ENCODE measurements at places on chromosomes 6 and 20.

- no peak for DNase-seq
These were observed 971 bp downstream of the NFKBIE start for GRCh38 chr6:44264154-44265006.

- DNase-seq = no peak
These were observed 1.5 kb downstream of the ID4 start for GRCh38 chr6:19838442-19839236.

DNA sequence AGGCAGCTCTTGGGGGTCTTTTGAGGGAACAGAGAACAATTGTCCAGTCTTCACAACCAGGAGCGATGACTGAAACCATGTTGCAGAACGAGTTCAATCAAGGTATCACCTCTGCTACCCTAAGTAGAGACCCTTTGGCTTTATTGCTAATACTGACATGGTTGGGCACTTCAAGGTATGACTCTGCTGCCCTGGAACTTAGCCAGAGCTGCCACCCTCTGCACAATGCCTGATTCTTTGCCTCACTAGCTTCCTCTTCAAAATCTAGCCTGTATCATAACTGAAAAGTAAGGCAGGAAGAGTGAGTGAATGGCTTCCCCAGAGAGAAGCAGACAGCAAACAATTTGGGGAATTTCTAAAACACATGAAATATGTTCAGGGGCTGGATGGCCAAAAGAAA, 592.7 kb upstream of the NRSN1 start:
- no peak for DNase-seq

DNA sequence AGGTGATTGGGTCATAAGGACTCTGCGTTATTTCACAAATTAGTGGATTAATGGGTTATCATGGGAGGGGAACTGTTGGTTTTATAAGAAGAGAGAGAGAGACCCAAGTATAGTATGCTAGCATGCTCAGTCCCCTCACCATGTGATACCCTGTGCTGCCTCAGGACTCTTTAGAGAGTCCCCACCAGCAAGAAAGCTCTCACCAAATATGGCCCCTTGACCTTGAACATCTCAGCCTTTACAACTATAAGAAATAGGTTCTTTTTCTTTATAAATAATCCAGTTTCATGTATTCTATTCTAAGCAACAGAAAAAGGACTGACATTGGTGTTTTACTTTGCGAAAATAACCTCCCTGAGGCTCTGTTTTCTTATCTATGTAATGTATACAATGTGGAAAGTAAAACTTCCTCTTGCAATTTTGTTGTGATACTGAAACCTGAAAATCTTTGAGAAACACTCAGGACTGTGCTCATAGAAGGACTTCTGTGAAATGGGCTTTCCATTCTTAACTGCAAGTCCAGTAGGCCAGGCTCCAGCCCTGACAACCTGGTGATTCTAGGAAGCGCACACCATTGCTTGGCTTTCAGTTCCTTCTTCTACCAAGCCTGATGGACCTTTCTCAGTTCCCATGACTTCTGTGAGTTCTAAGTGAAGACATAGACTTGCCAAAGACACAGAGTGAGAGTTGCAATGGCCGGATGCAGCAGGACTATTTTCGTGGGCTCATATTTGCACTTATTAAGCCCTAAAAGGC, 21.9 kb downstream of the SIRPD start:
- DNase-seq = no peak

DNA sequence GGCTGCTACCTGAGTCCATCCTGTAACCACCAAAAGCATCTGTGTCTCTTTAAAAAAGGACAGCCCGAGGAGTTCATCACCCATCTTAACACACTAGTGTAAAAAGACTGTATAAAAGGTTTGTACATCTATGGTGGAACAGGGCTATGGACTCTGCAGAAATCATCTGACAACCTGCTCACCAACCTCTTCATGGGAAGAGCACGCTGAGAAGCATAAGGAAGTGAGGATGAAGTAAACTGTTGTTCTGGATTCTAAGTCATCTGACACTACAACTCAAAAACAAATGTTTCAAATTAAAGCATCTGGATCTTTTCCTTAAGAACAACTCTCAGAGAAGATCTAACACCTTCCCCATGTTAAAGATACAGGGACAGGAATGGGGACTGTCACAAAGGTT, 5.4 kb downstream of the IFNGR1 start:
- no peak for DNase-seq

- DNase-seq = no peak
These were observed 53.9 kb downstream of the DHX35 start for GRCh38 chr20:39016041-39016440.

DNA sequence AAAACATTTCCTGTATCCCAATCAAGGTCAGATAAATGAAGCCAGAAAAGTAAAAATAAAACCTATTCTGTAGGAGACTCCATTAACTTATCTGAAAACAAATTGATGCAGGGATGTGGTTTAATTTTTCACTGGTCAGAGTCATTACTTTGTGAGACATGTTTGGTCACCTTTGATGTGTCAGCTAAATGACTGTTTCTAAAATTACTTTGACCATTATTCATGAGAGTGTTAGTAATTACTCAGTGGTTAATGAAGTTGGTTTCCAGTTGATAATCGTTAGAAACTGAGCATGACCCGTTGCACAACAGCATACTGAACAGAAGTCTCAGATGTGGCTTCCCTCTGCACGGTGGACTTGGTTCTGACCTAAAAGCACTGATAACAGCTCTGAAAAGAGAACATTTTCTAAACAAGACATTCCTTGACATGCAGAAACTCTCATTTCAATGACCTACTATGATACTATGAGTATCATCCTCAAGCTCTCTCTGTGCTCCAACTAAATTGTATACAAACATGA, 410.5 kb upstream of the RNF217 start:
- DNase-seq = no peak

- no peak for DNase-seq
These were observed 8.0 kb downstream of the SLC22A3 start for GRCh38 chr6:160356074-160356744.

GRCh38 chr20:24996449-24997377, 4.2 kb upstream of the APMAP start:
- no peak for DNase-seq

- DNase-seq = peak; percentile 85
These were observed 33.3 kb upstream of the CITED2 start for GRCh38 chr6:139407718-139408222.

DNA sequence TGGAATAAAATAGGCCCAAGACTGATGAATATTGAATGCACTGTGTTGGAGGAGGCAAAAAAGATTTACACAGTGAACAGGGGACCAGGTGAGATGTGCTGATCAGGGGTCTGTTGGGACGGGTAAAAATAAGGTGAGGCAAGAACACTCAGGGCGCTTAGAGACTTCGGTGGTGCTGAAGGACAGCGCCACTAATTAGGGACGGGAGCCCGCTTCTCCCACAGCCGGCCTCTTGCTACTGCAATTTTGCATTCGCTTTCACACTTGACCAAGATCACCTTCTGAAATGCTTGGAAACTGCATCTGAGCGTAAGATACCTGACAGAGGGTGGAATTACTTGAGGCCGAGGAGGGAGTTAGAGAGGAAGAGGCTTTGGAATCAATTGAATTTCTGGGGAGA, 7.3 kb downstream of the TFAP2D start:
- no peak for DNase-seq

DNA sequence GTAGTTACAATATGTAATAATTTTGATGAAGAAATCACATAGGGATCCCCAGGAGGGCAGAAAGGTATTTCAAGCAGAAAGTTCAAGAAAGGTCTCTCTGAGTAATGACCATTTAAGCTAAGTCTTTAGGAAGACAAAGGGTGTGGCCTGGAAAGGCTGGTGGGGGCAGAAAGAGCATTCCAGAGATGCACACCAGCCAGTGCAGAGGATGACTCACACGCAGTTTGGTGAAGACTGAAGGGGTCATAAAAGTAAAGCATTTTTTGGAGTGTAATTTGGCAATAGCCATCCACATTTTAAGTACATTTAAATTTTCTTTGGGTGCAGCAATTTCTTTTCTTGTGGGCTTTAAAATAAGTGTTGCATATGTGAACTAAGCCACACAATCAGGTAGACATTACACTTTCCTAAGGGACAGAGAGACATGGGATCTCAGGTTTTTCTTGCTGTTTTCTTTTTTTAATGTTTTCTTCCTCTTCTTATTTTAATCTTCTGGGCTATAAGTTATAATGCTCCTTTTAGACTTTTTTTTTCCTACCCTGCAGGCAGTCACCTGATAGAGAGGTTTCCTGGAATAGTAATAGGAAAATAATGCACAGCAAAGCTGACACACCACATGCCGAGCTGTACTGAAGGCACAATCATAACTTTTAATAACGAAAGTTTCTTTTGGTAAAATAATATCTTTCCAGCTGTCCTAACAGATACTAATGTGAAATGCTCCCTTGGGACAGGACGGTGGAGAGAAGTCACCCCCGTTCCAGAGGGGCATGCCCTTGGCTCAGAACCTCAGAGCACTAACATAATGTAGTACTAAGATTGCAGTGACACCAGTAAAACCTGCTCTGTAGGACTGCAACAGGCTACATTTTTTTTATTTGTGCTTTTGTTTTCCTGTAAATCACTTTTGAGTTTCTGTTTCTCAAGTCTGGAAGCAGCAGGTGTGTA, 49.6 kb upstream of the PTPRK start:
- DNase-seq = peak; percentile 91

GRCh38 chr6:149270616-149271015, 46.9 kb upstream of the TAB2 start:
- DNase-seq = no peak

DNA sequence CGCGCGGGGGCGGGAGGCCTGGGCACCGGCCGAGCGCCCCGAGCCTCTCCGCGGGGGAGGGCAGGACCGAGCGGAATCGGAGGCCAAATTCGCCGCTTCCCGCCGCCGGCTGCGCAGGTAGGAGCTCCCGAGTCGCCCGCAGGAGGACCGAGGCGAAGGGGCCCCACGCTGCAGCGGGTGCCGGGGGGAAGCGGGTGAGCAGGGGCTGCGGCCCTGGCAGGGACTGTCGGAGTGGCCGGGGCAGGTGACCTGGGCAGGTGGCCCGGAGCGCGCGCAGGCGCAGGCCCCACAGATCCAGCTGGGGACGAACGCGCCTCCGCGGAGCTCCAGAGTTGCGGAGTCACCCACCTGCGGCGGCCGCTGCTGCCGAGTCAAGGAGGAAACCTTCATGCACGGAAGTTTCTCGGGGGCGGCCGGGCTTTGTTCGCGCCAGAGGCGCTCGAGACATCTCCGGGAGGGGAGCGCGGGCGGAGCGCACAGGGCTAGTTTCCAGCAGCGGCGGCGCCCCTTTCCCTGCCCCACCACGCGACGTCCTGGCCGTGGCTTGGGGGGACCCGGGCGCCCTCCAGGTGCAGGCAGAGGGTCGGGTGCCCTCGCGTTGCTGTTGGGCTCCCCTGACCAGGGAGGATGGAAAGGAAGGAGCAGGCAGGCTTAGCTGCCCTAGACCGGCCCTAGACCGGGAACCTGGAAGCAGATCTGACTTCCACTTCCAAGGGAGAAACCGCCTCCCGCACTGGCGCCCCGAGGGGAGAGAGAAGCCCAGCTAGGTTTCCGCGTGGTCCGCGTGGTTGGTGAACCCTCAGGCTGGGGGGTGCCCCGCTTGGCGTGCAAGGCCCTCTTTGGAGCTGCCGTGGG, 590 bp downstream of the SLCO4A1 start:
- DNase-seq = no peak

DNA sequence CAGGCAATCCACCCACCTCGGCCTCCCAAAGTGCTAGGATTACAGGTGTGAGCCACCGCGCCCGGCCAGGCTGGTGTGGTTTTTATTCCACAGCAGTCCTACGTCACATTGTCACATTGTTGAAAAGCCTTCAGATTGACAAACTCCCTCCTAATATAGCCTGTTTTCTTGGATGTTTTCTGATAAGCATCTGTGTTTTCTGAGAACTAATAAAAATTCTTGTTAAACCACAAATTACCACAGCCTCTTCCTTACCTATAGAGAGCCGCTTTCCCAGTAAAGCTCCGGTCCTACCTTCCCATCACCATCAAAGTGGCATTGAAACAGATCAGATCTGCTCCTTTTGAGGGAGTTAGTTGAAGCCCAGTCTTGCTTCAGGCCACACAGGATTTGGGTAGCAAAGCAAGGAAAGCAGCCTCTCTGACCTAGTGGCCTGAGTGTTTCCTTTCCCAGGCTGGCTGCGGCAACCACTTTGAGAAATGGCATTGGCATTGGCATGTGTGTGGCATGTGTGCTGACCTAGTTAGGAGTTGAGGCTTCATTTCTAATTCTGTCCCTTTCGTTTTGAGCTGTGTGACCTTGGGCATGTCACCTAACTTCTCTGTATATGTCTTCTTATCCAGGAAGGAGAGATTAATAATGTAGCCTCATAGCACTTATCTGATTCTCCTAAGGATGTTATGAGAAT, 1.7 kb upstream of the PKIG start:
- DNase-seq = no peak

DNA sequence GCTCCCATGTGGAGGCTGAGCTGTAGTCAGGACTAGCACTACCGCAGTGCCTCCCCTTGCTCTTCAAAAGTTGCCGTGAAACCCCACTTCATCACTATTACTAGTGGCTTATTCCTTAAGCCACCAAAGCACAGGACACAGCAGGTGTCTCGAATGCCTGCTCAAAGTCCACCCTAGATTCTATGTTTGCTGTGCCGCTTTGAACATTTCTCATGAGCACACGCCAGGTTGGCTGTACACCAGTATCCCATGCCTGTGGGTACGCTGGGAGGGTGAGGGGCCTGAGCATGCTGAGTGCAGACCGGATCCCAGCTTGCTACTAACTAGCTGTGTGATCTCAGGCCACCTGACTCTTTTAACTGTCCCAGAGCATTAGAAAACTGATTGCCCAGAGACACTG, 335.8 kb upstream of the QKI start:
- DNase-seq = no peak

DNA sequence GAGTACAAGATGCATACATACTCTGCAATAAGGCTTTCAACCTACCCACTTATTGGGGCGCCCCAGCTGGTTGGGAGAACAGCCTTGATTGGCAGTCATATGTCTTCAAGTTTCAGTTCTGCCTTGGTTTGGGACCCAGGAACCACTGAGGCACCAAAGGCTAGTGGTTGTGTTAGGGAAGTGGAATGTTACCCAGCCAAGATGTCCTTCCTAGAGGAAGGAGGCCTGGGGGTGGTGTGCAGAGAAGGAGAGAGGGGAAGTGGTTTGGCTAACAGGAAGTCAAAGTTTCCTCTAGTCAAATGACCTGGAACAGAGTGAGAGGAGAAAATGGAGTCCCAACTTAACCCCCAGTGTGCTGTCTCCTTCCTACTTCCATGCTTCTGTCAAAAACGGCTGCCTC, 59.4 kb downstream of the CD164 start:
- DNase-seq = no peak

- no peak for DNase-seq
These were observed 16.8 kb upstream of the PRSS16 start for GRCh38 chr6:27230758-27231111.

- no peak for DNase-seq
These were observed 392.3 kb downstream of the PLCB1 start for GRCh38 chr20:8524101-8525016.

- DNase-seq = no peak
These were observed 348.2 kb downstream of the TFAP2B start for GRCh38 chr6:51166914-51167313.

GRCh38 chr6:168097621-168098430, 18.8 kb upstream of the FRMD1 start:
- no peak for DNase-seq

- DNase-seq = no peak
These were observed 202.1 kb upstream of the EPHA7 start for GRCh38 chr6:93621442-93621841.

GRCh38 chr20:23482138-23482537, 8.8 kb upstream of the CST8 start:
- no peak for DNase-seq
